ENCODE measurements at places on chromosomes 5 and 9. TPM values are rescaled to one million over a fixed set of nuclear protein-coding genes. Genes with fewer than 3 reads are reported as not detected.

DNA sequence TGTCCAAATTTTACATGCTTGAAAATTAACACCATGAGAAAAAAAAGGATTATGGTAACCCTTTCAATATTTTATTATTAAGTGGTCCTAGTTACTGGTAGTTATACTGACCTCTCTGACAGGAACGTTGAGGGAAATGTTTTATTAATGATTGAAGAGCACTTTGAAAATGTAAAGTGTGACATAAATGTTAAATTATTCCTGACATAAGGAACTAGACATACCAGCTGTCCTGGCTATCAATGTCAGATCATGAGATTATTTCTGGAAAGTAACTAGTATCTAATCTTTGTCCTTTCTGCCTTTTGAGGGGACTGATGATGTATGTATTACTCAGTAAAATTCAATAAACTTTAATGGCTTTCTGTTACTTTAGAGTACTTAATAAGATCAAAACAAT is 1538.5 kb upstream of the CDH6 start:
- no peak overlapping the region for H3K27ac ChIP-seq
- H3K27me3 ChIP-seq, result no peaks in the 10 kb centered on the region
- no peaks in the 10 kb centered on the region for H3K4me1 ChIP-seq
- DNase-seq, result no peak

DNA sequence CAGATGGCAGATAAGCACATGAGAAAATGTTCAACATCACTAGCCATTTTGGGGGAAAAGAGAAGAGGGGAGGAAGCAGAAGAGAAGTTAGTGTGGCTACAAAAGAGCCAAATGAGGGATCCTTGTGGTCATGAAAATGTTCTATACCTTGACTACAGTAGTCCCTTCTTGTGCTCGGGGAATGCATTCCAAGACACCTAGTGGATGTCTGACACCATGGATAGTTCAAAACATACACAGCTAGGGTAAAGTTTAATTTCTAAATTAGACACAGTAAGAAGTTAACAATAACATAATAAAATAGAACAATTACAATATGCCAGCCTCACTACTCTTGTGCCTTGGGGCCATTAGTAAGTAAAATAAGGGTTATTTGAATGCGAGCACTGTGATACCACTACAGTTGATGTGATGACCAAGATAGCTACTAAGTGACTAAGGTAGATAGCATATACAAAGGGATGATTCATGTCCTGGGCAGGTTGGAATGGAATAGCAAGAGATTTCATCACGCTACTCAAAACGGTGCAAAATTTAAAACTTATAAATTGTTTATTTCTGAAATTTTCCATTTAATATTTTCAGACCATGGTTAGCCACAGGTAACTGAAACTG is 344.1 kb downstream of the NR2F1-AS1 start:
- H3K27ac ChIP-seq, result no peak overlapping the region
- H3K4me3 ChIP-seq, result no peak overlapping the region
- no peak for DNase-seq
- H3K27me3 ChIP-seq, result no peaks in the 10 kb centered on the region
- no peaks in the 10 kb centered on the region for H3K4me1 ChIP-seq
- no peaks in the 10 kb centered on the region for H3K36me3 ChIP-seq

GRCh38 chr9:8078641-8079140 is 279.1 kb upstream of the DMAC1 start:
- no peak overlapping the region for H3K27ac ChIP-seq
- peaks cover 4% of the 10 kb centered on the region for H3K27me3 ChIP-seq
- H3K4me1 ChIP-seq, result no peaks in the 10 kb centered on the region
- no peaks in the 10 kb centered on the region for H3K36me3 ChIP-seq
- H3K4me3 ChIP-seq, result no peak overlapping the region

GRCh38 chr5:37844009-37844408 is 4.2 kb upstream of the GDNF start:
- no peak overlapping the region for H3K4me3 ChIP-seq
- DNase-seq, result no peak
- peaks cover 4% of the 10 kb centered on the region for H3K4me1 ChIP-seq
- H3K27ac ChIP-seq, result no peak overlapping the region
- peaks cover 52% of the 10 kb centered on the region for H3K27me3 ChIP-seq

Gene IFNA21
- total RNA-seq, result not detected

- no peaks in the 10 kb centered on the region for H3K36me3 ChIP-seq
- no peak for DNase-seq
- H3K27me3 ChIP-seq, result peaks cover 83% of the 10 kb centered on the region
- H3K4me3 ChIP-seq, result no peak overlapping the region
- H3K27ac ChIP-seq, result no peak overlapping the region
- H3K4me1 ChIP-seq, result peaks cover 19% of the 10 kb centered on the region
Observed at GRCh38 chr9:97848215-97848479, 4.9 kb upstream of the FOXE1 start.

DNA sequence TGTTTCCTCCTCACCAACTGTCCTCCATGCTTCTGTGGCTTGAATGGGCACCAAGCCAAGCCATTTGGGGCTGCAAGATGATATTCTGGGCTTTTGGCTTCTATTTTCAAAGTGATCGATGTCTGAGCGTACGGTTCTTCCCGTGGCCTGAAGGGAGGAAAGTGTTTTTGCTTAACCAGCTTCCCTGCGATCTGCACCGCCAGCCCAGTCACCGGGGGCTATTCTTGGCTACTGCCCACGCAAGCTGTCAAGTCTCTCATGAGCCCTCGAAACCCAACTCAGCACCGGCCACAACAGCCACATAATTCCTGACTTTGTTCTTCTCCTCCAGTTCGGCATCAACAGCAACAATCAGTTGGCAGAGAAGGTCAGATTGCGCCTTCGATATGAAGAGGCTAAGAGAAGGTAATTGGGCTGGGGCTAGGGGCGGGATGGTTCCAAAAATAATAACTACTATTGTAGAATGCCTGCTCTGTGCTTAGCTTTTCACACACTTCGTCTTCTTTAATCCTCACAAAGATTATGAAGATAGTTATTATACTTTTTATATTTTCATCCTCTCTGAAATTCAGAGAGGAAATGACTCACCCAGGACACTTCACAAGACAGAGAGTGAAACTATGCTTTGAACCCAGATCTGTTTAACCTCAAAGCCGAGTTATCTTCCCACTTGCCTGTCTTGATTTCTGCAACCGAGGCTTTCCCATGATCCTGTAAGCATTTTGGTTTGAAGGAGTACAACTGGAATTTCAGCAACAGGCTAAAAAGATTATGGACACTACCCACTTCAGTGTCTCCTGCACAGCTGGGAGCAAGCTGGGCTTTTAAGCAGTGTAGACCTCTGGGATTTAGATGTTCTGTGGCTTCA is 76.4 kb upstream of the RARS1 start:
- peak overlapping the region; percentile 83 for H3K27ac ChIP-seq
- H3K4me3 ChIP-seq, result peak overlapping the region; percentile 64
- DNase-seq, result peak; percentile 13
- H3K27me3 ChIP-seq, result peaks cover 12% of the 10 kb centered on the region
- H3K4me1 ChIP-seq, result peaks cover 25% of the 10 kb centered on the region

- H3K27me3 ChIP-seq, result no peaks in the 10 kb centered on the region
- no peak overlapping the region for H3K4me3 ChIP-seq
- DNase-seq, result no peak
- H3K27ac ChIP-seq, result no peak overlapping the region
Observed at GRCh38 chr5:68137511-68138140, 77.9 kb upstream of the PIK3R1 start.

GRCh38 chr5:59786334-59786805 is 107.2 kb downstream of the PDE4D start:
- H3K4me3 ChIP-seq, result no peak overlapping the region
- no peaks in the 10 kb centered on the region for H3K36me3 ChIP-seq
- H3K27me3 ChIP-seq, result peaks cover 12% of the 10 kb centered on the region
- no peak overlapping the region for H3K27ac ChIP-seq
- H3K4me1 ChIP-seq, result peaks cover 20% of the 10 kb centered on the region
